GM12892 (cell line): ENCODE measurements at places on chromosomes 5 and 9.

GRCh38 chr9:96725576-96725975, 52.3 kb downstream of the ZNF510 start:
- no peak for DNase-seq

DNA sequence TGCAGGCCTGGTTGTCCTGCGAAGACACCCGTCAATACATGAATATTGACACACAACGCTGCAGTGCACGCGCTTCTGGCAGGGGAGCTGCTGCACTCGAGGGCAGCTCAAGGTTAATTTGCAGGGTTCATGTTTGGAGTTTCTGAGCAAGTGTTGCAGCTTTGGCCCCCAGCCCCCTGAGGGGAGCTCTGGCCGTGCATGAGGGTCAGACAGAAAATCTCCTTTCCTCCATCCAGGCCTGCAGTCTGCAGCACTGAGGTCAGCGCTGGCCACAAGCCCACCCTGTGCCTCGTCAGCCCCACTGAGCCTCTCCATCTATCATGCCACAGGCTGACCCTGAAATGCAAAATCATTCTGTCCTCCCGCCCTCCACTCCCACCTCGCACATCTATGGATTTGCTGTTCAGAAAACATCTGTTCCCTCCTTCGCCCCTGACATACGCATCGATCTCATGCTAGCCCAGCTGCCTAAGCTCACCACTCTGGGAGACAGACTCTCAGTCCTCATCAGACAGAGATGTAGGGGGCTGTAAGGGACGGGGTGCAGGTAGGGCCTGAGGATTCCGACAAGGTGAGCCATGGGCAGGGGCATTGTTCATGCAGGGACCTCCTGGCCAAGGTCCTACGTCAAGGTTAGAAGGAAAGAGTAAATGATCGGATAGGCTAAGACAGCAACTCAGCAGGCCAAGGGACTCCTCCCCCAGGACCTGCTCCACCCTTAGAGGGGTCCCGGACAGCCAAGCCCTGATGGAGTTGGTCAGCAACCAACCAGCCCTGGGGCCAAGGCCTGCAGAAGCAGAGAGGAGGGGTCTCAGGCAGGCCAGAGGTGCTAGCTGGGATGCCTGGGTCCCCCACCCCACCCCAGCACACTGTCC, 125.1 kb downstream of the KCNIP1 start:
- DNase-seq = no peak

- no peak for DNase-seq
Measured at GRCh38 chr5:93567424-93567823, 13.6 kb downstream of the NR2F1-AS1 start.

- DNase-seq = no peak
Measured at GRCh38 chr9:136235171-136235570, 10.4 kb downstream of the QSOX2 start.

- DNase-seq = no peak
Measured at GRCh38 chr5:103510851-103511553, 51.6 kb downstream of the NUDT12 start.

- DNase-seq = no peak
Measured at GRCh38 chr5:127643607-127644006, 5.3 kb upstream of the CTXN3 start.

- no peak for DNase-seq
Measured at GRCh38 chr9:2270565-2270964, 255.4 kb downstream of the SMARCA2 start.

DNA sequence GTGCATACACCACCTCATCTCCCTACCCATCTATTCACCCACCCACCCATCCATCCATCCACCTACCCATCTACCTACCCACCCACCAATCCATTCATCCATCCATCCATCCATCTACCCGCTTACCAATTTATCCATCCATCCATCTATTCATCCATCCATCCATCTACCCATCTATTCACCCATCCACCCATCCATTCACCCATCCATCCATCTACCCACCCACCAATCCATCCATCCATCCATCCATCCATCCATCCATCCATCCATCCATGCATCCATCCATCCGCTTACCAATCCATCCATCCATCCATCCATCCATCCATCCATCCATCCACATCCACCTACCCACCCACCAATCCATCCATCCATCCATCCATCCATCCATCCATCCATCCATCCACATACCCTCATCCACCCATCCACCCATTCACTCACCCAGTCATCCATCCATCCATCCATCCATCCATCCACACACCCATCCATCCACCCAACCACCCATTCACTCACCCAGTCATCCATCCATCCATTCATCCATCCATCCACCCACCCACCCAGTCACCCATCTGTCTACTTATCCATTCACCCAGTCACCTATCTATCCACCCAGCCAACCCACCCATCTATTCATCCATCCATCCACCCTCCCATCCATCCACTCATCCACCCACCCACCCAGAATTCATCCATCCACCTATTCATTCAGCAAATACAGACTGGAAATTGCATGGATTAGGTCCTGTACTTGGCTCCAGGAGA, 125.6 kb downstream of the RXRA start:
- DNase-seq = no peak
